GM19239 (cell line): ENCODE measurements at places on chromosomes 1 and 21.

DNA sequence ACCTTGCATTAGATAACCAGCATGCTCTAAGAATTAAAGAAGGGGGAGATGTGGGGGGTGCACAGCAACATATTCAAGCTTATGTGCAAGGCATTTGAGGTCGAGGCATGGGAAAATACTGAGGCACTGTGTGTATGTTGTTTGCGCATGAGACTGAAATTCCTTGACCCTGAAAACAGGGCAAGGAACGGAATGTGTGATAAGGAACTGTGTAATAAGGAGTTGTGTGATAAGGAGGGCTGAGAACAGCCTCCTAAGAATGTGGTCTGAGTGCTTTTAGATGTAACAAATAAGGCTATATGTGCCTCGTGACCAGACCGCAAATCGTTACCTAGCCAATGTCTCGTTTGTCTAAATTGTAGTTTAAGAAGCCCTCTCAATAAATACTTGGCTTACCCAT lies 26.5 kb upstream of the ITLN1 start:
- DNase-seq, result no peak

DNA sequence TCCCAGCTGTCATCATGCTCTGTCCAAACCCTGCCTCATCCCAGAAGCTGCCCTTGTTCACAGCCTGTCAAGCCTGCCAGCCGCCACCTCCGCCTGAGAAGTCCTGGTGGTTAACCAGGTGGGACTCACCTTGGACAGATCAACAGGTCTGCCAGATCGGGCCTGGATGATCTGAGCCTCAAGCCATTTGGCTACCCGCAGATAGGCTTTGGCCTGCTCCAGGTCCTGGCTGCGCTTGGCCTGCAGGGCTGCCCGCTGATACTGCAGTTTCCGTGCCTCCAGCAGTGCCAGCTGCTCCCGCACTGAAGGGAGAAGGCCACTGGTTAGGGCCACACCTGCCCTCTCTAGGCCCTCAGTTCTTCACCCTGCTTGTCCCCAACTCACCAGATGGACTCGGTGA lies 8.6 kb downstream of the CC2D1B start:
- DNase-seq, result no peak

DNA sequence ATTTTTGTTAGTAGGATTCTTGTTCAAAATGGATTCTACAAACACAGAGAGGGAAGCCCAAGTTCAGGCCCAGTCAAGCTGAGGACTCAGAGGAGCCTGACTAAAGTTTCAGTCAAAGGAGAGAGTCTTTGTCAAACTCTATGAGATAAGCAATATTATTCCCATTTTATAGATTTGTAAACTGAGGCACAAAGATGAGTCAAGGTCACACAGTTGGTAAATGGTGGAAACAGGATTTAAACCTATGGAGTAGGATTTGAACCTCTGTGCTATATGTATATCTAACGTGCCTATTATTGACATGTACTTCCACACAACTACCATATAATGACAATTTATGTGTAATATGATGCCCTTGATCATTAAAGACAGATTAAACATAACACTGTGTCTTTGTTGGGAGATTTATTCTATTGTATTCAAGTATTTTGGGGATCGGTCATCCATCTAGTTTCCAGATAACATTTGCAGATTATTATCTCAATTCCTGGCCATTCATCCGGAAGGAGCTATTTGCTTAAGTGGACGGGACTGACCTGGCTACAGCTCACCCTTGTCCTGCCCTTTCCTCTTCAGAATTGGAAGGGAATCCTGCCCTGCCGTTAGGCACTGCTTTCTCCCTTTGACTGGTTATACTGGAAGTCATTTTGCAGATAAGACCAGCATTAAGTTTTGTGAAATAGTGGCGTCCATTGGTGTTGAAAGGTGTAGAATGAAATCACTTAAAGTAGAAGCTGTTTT lies 86.1 kb upstream of the LMO4 start:
- DNase-seq, result no peak

DNA sequence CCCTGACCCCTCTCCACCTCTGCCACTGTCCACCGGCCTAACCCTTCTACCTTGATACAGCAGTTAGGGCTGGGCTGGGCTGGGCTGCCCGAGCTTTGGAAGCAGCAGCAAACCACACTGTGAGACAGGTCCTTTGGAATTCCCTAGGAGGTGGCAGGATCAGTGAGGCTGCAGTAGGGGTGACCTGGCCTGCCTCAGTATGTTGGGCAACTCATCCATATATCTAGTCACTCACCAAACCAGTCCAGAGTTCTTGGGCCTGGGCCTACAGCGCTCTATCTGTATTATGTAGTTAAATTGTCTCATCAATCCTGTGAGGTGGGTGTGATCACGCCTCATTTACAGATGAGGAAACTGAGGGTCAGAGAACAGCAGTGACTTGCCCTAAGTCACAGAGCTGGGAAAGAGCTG lies 13.3 kb upstream of the SYNC start:
- no peak for DNase-seq

DNA sequence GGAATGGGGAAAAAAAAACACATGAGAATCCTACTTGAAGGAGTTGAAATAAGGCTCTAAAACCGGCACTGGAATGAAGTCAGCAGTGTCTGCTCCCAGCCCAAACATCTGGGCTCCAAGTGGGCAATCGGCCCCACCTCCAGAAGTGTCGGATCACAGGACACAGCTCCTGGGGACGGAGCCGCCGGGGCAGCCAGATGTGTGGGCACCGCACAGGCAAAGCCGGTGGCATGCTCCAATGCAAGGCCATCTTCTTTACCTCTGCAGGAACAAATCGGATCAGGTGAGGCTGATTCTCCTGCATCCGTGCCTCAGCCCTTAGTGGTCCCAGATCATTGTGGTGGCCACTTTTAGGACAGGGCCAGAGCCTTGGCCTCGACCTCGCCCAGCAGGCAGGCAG lies 156.7 kb downstream of the PRDM16 start:
- no peak for DNase-seq

GRCh38 chr1:210814382-210815123 lies 319.4 kb downstream of the KCNH1 start:
- no peak for DNase-seq

DNA sequence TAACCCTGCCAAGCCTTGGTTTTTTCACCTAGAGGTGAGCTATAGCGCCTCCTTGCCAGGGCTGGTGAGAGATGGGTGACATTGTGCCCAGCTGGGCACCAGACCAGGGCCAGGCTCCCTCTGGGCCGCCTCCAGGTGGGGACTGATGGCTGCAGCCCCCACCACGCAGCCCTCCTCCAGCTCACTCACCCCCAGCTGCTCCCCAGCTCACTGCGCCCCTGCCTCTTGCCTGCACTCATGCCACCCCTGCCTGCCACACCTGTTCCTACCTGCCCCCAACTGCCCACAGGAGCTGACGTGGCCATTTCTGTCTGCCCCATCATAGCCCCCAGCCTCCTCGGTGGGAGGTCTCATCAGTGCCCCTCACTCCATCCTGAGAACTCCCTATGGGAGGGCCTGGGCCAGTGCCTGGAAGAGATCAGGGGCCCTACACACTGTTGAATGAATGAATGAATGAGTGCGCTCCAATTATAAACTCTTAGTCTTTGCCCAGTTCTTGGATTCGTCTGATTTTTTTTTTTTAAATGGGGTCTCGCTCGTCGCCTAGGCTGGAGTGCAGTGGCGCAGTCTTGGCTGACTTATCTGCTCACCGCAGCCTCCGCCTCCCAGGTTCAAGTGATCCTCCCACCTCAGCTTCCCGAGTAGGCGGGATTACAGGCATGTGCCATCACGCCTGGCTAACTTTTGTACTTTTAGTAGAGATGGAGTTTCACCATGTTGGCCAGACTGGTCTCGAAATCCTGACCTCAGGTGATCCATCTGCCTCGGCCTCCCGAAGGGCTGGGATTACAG lies 26.4 kb upstream of the VPS13D start:
- no peak for DNase-seq

- DNase-seq, result no peak
These were observed 6.7 kb downstream of the COQ8A start for GRCh38 chr1:226946841-226947240.

DNA sequence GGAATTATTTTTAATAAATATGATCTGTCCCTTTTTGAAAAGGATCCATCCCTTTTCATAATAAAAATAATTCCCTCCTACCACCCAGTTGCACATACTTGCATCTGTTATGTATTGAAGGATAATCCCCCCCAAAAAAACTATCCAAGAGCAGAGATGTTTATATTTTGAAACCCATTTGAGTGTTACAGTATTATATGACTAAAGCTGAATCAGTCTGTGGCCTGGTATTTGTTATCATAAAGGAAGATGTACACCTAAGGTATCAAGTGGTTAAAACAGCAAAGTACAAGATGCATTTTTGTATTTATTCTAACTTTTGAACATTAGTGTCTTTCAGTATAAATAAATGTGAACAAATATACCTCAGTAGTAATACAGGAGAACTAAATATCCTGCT lies 12.7 kb upstream of the TGFB2 start:
- no peak for DNase-seq

GRCh38 chr1:113369699-113370098 lies 20.6 kb upstream of the MAGI3 start:
- no peak for DNase-seq

DNA sequence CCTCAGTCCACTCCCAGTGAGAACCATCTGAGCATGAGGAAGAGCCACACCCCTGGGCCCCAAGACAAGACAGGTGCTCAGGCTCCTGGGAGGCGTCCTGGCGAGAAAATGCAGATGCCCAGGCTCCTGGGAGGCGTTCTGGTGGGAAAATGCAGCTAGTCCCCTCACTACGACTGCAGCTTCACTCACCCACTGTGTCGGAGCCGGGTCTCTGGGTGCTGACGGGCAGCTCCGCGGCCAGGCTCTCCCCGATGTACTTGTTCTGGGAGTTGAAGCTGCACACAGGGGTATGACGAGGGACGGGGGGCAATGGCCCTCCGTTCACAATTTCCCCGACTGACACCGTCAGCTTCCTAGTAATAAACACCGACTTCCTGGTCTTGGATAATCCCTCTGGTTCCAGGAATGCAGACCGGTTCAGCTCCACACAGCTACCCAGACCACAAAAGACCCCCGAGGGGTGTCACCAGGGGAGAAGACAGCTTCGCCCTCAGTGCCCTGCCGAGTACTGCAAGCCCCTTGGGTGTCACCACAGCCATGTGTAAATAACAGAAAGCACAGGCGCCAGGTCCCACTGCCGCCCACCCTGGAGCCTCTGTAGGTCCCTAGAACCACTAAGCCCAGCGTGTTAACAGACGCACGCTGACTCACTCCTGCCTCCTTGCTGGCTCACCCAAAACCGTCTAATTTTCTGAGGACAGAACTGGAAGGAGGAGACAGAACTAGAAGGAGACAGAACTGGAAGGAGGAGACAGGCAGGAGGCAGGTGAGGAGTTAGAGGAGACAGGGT lies 19.5 kb downstream of the MCM3AP start:
- no peak for DNase-seq

GRCh38 chr1:41851589-41851988 lies 67.1 kb downstream of the HIVEP3 start:
- DNase-seq, result no peak

- no peak for DNase-seq
These were observed 18.5 kb upstream of the EPHA2 start for GRCh38 chr1:16174261-16174868.

DNA sequence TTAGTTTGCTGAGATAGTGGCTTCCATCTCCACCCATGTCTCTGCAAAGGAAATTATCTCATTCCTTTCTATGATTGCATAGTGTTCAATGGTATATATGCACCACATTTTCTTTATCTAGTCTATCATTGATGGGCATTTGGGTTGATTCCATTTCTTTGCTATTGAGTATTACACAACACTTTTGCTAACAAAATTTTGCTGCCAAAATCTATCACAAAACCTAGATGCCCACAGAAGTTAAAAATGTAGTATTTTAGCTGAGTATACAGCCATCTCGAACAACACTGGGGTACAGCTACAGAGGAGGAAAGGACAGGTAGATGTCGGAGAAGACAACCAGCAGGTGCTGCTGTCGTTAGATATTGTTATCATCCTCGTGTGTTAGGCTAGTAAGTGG lies 67.7 kb downstream of the LBR start:
- no peak for DNase-seq

GRCh38 chr21:37357691-37358090 lies 8.9 kb upstream of the DYRK1A start:
- DNase-seq, result no peak

DNA sequence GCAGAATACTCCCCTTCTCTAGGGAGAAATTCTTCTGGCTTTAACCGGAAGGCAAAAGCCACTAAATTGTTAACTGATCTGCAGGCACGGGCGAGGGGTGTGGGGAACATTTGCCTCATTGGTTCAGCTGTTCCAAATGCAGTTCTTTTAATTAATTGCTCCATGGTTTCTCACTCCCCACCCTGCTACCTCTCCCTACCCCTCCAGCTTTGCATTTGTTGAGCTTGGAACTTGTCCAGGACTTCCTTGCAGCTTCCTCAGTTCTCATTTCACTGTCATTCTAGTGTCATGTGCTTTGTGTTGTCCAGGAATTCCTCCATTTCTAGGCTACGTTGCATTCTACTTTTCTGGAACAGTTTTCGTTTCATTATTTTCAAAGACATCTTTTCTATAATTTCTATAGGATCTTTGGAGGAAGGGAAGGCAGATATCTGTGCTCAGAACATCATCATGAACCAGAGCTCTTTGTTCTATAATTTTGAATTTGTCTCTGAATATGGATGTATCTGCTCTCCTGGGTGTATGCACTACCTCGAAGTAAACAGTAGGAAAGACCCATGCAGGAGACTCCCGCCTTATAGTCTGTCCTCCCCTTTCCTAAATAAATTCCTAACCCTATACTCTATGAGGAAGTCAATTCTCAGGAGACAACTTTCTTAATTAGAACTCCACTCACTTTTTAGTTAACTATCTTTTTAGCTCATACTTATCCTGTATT lies 132.4 kb upstream of the LMO4 start:
- no peak for DNase-seq

DNA sequence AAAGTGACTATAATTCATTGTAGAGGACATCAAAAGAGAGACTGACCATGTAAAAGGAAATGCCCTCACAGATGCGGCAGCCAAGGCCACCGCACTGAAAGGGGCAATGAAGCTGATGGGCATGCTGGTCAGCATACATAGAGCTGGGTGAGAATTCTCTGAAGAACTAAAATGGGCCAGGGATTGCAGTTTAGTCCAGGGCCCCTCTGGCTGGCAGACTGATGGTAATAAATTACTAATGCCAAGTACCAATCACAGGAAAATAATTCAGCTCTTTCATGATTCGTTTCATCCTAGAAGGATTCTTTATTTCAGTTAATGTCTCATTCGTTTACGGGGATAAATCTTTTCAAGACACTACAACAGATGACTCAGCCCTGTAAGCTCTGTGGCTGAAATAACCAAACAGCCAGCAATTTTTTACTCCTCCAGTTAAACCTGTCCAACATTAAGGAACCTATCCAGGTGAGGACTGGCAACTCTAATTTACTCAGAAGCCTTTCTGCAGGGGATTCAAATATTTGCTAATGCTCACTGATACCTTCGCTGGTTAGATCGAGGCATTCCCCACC lies 56.9 kb upstream of the MAP1LC3C start:
- no peak for DNase-seq

GRCh38 chr1:2135441-2135841 lies 59.1 kb downstream of the FAAP20 start:
- no peak for DNase-seq

- no peak for DNase-seq
These were observed 67.6 kb downstream of the RASAL2 start for GRCh38 chr1:178161516-178161915.
